ENCODE measurements at places on chromosomes 3 and 15.

DNA sequence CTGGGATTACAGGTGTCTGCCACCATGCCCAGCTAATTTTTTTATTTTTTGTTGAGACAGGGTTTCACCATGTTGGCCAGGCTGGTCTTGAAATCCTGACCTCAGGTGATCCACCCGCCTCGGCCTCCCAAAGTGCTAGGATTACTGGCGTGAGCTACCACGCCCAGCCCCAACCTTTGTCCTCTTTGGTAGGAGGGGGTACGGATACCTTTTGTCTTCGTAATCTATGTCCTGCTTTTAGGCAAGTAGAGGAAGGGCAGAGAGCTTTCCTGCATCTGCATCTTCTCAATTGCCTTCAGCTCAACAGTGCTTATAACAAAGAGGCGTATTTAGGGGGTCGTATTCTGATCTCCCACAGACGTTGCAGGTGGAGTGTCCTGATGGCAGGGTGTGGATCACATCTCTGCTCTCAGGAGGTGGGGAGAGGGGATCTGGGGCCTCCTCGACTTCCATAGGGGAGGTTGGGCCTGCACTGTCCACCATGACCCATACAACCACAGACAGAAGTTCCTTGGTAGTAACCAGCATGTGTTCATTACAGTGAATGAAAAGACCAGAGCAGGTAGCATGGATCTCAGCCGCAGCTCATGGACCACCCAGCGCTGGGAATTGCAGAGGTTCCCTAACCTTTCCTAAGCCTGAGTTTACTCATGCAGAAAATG, 21.4 kb upstream of the KCTD6 start:
- DNase-seq, result no peak

GRCh38 chr3:177209509-177209908, 12.2 kb upstream of the TBL1XR1 start:
- DNase-seq, result no peak

- DNase-seq, result no peak
These were observed 373.4 kb downstream of the OCA2 start for GRCh38 chr15:27725731-27726130.

- DNase-seq, result no peak
These were observed 228.7 kb downstream of the MBNL1 start for GRCh38 chr3:152497457-152497856.

GRCh38 chr3:50134367-50134766, 20.8 kb upstream of the SEMA3F start:
- DNase-seq, result no peak

GRCh38 chr3:128996200-128996599, 2.3 kb upstream of the CFAP92 start:
- no peak for DNase-seq

DNA sequence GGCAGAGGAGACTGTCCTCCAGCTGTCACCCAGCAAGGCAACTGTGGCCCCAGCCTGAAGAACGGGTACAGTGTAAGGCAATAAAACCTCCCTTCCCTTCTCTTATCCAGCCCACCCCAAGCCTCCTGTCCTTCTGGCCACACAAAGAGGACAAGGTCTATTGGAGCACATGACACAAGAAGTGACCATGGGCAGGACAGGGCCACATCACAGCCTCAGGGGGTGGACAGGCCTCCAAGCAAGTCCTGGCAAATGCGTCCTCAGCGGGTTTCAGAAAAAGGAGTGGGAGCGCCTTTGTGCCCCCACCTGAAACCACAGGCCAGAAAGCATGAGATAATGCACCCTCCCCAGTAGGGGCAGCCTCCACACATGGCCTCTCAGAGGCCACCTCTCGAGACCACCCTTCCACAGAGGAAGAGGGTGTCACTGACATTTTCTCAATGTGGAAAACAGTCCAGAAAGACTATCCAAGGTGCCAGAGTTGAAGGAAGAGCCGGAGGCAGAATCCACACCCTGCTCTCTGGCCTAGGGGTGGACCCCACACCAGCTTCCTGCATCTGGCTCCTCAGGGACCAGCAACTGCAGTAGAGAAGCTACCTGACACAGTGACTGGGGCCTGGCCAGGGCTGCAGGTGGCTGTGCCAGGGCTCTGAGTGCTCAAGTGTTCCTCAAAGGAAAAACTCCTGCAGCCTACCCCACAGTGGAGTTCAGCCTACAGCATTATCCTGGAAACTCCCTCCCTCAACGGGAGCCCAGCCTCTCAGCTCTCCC, 43.9 kb downstream of the CCDC12 start:
- DNase-seq, result peak; percentile 46

DNA sequence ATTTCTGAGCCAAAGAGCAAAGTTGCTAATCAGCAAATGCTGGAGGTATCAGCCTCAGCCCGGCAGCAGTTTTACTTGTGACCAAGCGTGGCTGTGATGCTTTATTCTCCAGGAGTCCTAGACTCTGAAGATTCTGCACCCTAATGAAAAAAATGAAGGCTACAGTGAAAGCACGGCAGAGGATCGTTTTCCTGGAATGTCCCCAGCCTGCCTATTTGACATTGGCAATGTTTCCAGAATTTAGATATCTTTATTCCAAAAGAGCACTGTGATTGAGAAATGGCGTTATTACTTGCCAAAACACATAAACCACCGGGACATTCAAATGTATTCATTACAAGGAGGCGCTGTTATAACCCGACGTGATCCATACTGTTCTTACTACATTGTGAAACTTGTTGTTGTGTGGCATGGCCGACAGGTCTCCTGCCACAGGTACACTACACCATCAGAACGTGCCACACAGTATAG, 263.8 kb downstream of the SLCO3A1 start:
- DNase-seq, result peak; percentile 67

All from right cardiac atrium (tissue), 5 donors.